ENCODE measurements at places on chromosomes 2 and 18.

DNA sequence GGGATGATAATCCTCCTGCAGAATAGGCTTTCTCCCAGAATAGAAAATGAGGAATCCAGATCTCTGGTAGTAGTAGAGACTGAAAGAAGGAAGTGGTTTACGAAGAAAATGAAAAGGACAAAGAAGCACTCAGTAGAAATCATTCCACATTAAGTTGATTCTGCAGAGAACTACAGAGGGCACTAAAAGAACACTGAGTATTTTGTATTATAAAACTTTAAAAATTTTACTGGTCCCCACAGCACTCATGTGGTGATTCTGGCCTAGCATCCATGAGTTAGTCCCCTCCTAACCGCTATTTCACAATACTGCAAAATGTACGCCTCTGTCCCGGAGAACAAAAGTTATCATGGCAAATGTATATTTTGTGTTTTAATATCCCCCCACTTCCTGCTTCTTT lies 42.9 kb upstream of the SLC35F5 start:
- no peak for DNase-seq

DNA sequence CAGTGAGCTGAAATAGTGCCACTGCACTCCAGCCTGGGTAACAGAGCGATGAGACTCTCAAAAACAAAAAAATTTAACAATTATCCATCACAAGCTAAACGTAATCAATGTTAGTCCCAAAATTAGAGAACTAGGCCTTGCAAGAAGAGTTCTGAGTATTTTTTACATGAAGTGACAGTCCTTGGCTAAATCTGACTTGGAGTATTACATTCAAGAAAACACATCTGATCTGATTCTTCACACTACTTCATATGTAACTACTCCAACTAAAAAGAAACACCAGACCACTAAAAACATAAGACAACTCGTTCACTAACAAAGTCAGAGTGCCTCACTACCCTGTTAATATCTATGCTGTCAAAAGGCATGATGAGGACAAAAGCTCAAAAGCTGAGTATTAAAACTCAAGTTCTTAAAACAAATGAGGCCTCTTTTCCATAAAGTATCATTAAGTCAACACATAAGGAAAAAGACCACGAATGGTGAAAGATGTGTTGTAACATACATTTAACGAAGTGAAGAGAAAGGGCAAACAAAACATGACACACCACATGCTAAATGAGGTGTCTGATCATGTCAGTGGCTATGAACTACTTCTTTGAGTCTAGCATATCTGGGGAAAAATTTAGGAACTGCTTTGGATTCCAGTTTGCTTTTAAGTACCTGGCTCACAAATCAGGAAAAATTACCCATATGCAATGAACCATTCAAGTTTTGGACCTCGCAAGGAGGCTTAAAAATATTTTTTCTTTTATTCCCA lies 42.4 kb downstream of the TRIP12 start:
- DNase-seq, result no peak

DNA sequence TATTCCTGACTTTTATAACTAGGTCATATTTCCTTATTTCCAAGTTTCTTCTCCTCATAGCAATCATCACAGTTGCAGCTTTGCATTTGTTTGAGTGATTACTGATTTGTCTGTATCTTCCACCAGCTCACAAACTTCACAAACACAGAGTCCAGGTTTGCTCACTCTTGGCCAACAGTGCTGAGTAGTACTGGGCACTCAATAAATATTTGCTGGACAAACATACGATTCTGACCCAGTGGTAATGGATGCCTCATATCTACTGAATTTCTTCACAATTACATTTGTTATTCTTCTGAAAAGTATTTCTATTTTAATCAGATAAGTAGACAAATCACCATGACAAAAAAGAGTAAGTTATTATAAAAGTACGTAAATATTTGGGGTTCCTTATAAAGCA lies 516.3 kb downstream of the TDRD15 start:
- DNase-seq, result no peak

DNA sequence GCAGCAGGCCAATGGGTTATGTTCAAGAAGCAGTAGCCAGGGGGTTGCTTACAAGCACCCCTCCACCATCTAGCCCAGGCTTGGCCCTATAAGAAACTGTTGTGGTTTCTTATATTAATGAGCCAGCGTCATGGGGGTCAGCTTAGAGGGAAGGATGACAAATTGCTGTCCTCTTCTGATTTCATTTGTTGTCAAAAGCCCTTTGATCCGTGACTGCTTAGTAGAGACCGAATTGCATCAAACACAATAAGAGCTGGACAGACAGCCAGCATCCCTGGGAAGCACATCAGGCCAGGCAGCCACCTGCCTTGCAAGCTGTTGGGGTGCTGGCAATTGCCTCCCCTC lies 206.6 kb upstream of the SETBP1 start:
- no peak for DNase-seq

- no peak for DNase-seq
Observed at GRCh38 chr2:150232321-150232720, 255.1 kb downstream of the RND3 start.

GRCh38 chr2:86747711-86748639 lies 27.9 kb downstream of the RMND5A start:
- no peak for DNase-seq

GRCh38 chr2:8639122-8639635 lies 42.7 kb upstream of the ID2 start:
- no peak for DNase-seq

DNA sequence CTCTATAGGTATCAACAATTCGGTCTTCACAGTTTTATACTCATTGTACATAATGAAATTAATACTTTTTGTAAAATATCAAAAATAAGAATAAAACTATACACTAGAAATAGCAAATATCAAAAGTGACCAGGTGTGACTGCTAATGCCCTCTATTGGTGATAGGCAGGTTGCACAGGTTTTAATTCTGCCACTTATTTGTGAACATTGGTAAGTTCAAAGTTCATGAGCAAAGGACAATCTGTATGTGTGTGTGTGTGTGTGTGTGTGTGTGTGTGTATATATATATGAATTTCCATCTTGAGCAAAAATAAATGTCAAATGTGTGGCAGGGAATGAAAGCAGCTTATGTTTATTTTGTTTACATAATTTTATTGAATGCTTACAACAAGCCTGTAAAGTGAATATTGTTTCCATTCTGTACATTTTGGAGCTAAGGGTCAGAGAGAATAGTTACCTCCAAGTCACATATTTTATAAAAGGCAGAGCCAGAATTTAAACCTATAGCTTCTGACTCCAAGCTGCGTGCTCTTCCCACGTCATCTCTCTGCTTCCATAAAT lies 537.4 kb downstream of the CPS1 start:
- DNase-seq, result no peak

GRCh38 chr2:169493360-169493759 lies 14.1 kb downstream of the BBS5 start:
- no peak for DNase-seq

DNA sequence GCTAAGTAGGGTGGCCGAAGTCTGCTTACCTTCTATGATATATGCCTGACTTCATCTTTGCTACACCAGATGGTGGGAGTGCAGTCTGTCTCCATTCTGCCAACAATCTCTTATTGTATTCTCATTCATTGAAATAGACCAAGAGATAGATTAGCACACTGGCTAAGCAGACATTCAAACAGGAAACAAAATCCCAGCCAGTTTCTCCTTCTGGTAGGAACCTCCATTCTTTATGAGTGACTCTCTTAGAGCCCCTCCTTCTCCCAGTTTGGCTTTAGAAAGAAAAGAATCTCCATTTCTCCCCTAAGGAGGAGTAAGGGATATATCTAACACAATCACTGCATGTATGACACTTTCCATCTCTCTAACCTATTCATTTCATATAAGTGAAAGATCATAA lies 118.9 kb upstream of the COL5A2 start:
- DNase-seq, result no peak

DNA sequence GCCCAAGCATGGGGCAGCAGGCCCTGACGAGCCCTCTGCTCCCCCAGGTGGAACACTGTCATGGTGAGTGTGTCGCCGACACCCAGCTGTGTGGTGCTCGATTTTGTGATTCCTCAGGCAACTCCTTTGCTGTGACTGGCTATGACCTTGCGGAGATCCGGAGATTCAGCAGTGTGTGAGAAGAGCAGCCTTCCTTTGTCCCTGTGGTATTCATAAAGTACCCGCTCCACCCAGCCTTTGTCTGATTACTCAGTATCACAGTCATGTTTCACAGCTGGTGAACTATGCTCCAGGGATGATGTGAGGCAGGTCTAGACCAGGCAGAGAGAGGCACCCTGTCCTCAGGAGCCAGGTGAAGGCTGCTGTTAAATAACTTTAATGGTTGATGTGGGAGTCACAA lies 4.0 kb downstream of the WDR54 start:
- DNase-seq, result no peak

- DNase-seq, result no peak
Observed at GRCh38 chr18:60147323-60147722, 225.3 kb downstream of the MC4R start.

GRCh38 chr2:177260379-177260778 lies 4.1 kb downstream of the NFE2L2 start:
- no peak for DNase-seq

GRCh38 chr2:144310484-144310883 lies 209.4 kb downstream of the ZEB2 start:
- DNase-seq, result no peak

DNA sequence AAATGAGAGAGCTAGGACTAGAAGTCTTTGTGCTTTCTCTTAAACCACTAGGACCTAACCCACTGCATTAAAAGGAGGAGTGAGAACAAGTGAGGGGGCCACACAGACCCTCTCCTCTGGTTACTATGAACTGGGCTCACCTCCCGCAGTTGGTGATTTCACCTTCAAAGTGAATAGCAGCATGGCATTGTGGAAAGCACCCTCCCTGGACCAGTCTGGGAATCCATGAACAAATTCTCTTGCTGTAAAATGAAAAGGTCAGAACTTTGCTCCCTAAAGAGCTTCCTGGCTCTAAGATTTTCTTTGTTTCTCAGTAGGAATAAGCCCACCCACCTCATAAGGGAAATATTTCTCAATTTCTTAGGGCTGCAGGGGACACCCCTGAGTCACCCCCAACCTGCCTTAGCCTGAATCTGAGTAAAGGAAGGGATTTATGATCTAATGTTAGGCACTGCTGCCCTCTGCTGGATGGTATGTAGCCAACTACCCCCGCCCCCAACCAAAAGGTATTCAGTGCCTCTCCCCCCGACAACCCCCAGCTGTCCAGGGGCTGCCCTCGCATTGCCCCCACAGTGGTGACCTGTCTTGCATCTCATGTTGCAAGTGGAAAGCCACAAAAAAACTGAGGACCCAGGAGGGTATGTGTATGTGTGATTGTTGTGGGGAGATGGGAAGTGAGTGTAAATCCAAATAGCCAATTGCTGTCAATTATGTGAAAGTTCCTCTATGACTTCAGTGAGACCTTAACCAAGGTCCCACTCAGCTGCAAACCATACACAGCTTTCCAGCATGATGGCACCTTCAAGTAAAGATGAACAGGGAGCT lies 230.9 kb upstream of the SLC14A2 start:
- DNase-seq, result peak; percentile 27

DNA sequence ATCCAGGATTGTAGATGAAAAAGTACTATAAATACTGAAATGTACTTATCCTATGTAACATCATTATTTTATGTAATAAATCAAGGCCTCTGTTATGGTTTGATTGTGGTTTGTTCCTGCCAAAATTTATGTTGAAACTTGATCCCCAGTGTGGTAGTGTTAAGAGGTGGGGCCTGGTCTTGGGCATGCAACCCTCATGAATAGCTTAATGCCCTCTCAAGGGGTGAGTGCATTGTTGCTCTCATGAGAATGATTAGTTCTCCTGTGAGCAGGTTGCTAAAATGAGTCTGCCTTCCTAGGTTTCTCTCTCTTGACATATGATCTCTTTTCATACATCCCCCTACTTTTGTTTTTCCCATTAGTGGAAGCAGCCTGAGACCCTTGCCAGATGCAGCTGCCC lies 915.4 kb downstream of the TSN start:
- no peak for DNase-seq

DNA sequence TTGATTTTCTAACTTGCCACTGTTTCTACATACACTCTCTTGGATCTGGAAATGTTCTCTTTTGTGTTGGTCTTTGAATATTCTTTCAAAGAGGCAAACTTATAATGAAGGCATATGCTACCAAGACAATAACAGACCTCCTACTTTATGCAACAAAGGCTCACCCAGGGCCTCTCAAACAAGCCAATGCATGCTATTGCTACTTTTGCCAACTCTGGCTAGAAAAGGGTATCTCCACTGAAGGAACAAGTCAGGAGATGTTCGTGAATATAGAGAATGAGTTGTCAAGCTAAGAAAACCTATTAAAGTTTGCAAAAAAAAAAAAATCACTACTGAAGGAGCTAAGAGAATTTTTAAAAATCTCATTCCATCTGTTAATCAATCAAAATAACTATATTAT lies 15.9 kb upstream of the DSG2 start:
- DNase-seq, result no peak

- DNase-seq, result no peak
Observed at GRCh38 chr2:159176555-159176954, 109.9 kb downstream of the WDSUB1 start.

DNA sequence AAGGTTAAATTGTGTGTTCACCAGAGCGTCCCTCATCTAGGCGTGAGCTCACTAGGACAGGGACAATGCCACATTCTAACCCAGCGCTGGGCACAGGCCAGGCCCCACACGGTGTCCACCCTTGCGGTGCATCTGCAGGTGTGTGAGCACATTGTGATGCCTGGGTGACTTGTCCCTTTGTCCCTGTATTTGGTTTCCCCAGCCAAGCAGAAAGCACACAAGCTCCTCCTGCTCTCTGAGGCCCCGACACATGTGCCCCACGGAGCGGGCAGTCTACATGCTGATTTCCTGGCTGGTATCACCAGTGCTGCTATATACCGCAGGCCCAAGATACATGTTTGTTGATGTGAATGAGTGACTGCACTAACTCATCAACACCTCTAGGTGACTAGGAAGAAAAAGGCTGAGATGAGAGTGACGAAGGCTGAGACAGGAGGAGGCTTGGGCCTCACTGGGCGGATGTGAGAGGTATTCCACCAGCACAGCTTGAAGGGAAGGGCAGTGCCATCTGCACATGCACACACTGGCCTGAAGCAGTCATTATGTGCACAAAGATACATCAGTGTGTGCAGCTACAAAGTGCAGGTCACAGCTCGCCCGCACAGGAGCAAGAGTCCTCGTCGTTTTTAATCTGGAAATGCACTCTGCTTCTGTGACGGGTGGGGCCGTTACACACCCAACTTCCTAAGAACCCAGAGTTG lies 205.9 kb downstream of the EIPR1 start:
- no peak for DNase-seq

DNA sequence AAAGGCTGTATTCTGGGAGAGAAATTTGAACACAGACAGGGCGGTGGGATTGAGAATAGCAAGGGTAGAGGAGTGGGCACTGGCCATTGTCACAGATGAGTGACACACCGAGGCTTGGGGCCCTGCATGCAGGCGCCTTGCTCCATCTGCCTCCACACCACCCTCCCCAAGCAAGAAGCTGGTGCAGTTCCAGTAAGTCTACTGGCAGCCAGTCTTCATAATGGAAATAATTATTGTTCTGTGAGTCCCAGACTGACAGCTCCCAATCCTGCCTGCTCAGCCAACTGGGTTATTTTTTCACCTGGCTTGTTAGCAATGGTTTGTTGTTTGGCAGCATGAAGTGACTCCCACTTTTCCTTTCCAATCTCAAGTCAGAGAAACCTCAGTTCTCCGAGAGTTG lies 13.0 kb downstream of the TTC32 start:
- DNase-seq, result no peak
